ENCODE measurements at places on chromosomes 4 and X. TPM values are rescaled to one million over a fixed set of nuclear protein-coding genes. Genes with fewer than 3 reads are reported as not detected.

DNA sequence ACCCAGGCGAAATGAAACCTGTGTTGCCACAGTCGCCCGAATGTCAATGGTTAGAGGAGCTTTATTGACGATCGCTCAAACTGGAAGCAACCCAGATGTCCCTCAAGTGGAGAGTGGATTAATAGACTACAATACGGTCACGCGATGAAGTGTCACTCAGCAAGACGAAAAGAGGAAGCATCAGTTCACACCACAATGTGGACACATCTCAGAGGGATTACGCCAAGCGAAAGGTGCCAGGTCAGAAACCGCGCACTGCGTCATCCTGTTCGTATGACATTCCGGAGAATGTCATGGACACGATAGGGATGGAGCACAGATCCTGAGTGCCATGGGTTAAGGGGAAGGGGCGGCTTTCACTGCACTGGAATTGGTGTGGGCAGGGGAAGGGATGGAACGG, 111.7 kb downstream of the HMX1 start:
- no peak for DNase-seq

The CLDN22 gene
- not detected for total RNA-seq

DNA sequence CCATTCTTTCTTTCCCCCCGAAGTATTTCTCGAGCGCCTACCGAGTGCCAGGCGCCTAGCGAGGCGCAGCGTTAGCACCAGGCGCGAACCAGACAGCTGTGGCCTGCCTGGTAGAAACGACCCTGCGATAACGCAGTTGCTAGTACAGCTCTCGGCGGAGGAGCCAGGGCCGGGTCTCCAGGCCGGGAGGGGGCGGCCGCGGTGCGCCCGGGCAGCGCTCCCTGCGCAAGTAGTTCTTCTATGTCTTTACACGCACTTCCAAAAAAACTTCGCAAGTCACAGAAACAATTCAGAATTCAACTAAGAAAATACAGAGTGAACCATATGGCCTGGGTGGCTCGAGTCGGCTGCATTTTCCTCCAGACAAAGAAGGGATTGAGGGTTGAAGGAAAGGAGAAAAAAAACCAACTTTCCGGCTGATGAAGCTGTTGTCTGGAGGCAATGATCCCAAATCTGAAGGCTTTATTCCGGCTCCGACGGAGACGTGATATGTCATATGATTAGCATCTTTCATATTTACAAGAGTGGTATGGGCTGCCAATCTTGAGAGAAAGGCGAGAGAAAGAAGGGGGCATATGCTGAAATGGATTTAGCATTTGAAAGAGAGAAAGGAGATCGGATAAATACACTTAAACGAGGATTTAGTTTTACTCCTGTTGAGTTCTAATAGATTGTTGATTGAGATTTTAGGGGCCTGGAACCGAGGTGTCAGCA, 7.2 kb upstream of the NEUROG2 start:
- DNase-seq, result no peak

GRCh38 chrX:105648732-105649131, 173.6 kb upstream of the NRK start:
- no peak for DNase-seq

DNA sequence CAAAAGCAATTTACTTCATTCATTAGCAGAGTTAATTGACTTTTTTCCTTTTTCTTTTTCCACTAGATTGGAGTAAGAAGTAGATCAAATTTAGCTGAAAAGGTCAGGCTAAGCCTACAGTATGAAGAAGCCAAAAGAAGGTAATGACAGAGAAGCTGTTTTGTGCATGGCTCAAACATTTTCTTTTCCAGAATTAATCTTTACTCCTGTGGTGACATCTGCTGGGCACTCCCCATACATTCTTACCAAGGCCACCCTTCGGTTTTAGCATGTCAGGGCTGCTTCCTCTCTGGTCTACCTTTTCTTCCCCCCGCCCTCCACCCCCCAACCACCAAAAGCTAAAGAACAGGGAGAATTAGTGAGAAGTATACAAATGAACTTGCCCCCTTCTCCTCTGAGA, 70.2 kb downstream of the CLDN22 start:
- DNase-seq, result no peak

The RUFY3 gene
- 30.1 TPM for total RNA-seq

DNA sequence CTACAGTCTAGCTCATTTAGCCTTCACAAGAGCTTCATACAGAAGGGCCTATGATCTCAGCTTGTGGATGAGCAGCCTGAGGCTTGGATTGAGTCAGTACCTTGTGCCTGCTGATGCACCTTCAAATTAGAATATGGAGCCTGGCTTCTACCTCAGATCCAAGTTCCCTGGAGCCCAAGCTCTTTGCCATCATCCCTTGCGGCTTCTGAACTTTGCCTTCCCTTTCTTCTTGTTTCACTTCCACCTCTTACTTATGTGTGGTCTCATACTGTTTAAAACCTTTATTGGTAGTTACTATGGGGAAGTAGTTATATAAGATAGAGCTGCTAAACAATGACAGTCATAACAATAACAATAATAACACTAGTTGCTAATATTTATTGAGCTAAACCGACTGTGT, 84.3 kb upstream of the AFF2 start:
- DNase-seq, result no peak

The FAM184B gene
- total RNA-seq, result not detected

DNA sequence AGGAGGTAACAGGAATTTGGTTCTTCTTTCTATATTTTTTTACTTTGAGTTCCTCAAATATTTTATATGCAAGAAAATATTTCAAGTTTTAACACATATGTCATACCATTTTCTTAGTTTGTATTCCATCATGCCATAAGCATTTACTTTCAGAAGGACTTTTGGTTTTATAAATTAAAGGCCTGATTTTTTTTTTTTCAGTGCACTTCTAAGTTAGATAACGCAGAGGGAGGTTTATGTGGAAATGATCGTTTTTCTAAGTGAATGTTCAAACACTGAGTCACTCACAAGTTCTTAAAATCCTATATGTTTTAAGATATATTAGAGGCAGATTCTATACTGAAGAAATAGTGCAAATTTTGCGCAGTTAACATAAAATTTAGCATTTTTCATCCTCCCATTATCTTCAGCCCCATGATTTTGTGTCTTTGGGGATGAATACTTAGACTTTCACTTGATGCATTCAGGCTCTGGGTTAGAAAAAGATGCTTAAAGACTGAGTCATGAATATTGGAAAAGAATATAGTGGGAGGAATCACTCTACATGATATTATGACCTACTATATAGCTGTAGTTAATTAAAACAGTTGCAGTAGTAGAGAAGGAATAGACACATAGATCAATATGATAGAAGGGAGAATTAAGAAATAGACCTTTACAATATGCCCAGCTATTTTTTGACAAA, 54.9 kb downstream of the COL4A5 start:
- no peak for DNase-seq

DNA sequence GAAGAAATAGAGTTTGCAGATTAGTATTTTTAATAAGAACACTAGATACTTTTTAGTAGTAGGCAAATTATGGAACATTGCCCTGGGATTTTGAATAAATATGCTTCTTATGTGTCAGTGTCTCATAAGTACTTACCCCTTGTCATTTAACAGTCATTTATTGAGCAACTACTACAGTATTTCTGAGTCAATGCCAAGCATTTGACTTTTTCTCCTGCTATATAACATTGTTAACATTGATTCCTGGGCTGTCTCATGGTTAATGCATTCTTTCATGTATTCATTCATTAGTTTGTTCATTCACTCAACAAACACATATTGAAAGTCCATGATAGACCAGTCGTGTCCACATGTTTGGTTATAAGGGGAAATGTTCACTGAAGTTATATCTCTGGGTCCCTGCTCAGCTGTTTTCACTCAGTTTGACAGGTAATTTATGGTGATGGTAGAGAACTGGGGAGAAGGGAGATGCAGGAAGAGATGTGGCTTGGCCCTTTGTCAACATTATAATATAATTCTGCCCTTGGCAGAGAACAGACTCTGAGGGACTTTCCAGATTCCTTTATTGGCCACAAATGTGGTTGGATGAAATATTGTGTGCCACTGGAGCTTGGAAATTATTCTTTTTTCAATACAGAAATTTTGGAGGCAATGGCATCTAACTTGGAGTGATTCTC, 49.8 kb downstream of the OSTC start:
- no peak for DNase-seq

GRCh38 chr4:113159942-113160545, 110.6 kb downstream of the ANK2 start:
- no peak for DNase-seq

DNA sequence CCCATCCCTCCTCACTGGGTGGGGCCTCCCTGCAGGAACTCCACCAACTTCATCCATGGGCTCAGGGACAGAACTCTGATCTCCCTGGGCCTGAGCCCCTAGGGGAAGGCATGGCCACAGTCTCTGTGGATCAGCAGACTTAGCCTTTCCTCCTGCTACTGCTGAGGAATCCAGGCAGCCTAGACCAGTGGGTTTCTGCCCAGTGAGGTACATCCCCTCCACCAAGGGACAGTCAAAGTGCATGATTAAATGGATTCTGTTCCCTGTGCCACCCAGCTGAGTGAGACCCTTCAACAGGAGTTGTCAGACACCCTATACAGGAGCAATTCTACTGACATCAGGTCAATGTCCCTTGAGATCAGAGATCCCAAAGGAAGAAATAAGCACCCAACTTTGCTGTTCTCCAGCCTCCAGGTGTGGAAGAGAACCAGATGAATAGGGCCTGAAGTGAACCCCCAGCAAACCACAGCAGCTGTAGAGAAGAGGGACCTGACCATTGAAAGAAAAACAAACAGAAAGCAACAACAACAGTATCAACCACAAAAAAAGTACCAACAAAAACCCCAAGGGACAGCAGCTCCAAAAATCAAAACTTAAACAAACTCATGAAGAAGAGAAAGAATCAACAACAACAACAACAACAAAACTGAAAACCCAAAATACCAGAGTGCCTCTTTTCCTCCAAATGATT, 84.8 kb downstream of the CHIC1 start:
- no peak for DNase-seq

DNA sequence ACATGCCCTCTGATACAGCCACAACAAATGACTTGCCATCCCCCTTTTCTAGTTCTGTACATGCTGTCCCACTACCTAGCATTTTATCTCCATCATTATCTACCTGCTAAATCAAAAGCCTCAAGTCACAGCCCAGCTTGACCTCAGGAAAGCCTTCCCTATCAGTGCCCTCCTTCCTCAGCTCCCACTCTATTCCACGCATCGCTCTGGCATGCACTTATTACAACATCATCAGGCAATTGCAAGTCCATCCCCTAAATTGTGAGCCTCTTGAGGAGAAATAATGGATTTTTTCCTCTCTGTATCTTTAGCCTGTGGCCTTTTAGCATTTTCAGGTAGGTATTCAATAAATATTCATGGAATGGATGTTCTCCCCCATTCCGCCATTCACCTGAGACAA, 5.7 kb downstream of the ARL13A start:
- no peak for DNase-seq

The ASB12 gene
- total RNA-seq, result not detected

DNA sequence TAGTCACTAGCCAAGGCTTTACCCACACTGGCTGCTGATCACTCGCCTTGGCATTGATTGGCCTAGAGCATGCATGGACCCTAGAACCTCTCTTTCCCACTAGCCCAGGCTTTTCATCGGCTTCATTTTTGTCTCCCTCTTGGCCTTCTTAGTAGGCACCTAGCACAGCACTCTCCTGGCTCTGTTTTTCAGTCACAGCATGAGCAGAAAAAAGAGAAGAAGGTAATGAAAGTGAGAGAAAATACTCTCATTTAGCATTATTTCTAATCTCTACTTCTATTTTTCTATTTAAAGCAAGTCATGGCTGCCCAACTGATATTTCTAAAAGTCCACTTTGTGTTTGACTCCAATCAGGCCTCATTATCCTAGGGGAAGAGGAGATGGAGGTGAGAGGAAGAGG, 267.2 kb downstream of the FBXO8 start:
- no peak for DNase-seq

- DNase-seq, result no peak
Measured at GRCh38 chr4:55903577-55903976, 45.2 kb upstream of the CEP135 start.

The EVC2 gene
- total RNA-seq, result 0.75 TPM

The TLR10 gene
- 0.08 TPM for total RNA-seq

DNA sequence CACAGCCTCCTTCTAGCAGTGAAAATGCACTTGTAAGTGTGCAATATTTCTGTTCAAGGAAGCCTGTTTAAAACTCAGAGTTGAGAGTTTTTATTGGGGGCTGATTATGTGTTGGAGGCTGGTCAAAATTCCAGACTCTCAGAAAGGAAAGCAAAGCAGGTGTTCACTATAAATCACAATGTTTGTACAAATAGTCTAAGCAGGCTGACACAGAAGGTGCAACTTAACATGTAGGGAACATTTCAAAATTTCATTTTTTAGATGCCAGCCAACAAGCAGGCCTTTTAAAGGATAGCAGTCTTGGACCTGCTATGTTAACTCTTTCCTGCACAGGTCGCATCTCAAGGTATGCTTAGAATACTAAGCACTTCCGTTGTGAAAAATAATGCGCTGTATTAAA, 112.3 kb upstream of the IL13RA1 start:
- no peak for DNase-seq

The IGFBP7 gene
- 68.7 TPM for total RNA-seq

The PIR gene
- 19.3 TPM for total RNA-seq

DNA sequence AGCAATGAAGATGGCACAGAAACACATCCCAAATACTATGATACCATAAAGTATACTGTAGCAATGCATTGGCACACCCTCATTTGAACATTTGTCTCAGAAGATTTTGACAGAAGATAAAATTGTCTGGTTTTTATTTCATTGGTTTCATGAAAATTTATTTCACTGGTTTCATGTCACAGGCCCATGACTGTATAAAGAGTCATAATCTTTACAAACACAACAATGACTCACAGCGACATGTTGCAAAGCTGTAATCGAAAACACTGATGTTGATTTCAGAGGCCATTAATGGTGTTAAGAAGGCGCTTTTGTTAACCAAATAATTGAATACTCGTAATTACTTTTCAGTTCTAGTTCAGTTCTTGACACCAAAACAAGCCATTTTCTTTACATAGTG, 8.1 kb upstream of the DTHD1 start:
- no peak for DNase-seq

The MMGT1 gene
- 4.7 TPM for total RNA-seq

GRCh38 chr4:83074086-83074704, 39.2 kb downstream of the COPS4 start:
- DNase-seq, result no peak

DNA sequence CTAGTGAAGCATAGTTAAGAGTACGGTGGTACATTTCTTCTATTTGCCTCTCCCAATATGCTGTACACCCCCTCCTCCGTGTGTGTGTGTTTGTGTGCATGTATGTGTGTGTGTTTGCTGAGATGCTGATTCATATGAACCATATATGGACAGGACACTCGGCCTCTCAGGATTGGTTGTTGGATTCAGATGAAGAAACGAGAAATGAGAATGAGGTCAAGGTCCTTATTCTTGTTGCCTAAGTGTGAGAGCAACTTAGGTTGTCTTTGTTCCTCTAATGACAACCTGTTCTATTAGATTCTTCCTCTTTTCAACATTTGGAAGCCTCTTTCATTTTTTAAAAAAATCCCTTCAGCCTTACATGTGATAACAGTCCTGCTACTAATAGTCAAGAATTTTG, 1387.6 kb downstream of the STIM2 start:
- no peak for DNase-seq

The PCDH18 gene
- 1.3 TPM for total RNA-seq
